ENCODE measurements at places on chromosomes 3 and 15.
A peak's percentile ranks its signal among the peaks of the same experiment; 100 is the strongest.

DNA sequence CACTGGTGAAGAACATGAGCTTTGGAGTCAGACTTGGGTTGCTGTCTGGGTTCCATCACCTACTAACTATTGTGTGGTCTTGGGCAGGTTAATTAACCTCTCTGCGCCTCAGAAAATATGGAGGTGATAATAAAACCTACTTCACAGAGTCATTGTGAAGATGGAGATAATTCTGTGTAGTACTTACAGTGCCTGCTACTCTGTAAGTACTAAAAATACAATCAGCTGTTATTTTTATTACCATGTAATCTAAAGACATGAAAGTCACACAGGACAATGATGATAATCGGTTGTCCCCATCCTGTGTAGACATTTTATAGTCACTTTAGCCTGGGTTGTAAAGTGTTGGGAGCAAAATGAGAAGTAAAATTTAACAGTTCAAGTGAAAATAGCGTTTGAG is 334.1 kb downstream of the THSD4 start:
- no peak for DNase-seq

DNA sequence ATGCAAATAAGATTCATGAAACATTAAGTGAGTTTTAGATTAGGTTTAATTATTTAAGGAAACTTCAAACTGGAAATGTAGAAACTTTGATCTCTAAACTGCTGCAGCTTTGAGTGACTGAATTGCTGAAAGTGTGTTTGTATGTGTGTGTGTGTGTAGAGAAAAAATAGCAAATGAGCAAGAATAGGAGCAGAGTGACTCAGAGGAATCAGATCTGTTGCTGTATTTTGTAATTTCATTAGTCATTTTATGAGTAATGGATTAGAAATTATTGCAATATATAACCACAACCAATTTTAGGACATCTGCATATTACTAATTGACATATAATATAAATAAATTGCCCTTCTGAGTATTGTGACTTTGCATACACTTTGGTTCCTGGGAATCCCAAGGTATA is 52.8 kb upstream of the SLC9A9 start:
- DNase-seq, result no peak

DNA sequence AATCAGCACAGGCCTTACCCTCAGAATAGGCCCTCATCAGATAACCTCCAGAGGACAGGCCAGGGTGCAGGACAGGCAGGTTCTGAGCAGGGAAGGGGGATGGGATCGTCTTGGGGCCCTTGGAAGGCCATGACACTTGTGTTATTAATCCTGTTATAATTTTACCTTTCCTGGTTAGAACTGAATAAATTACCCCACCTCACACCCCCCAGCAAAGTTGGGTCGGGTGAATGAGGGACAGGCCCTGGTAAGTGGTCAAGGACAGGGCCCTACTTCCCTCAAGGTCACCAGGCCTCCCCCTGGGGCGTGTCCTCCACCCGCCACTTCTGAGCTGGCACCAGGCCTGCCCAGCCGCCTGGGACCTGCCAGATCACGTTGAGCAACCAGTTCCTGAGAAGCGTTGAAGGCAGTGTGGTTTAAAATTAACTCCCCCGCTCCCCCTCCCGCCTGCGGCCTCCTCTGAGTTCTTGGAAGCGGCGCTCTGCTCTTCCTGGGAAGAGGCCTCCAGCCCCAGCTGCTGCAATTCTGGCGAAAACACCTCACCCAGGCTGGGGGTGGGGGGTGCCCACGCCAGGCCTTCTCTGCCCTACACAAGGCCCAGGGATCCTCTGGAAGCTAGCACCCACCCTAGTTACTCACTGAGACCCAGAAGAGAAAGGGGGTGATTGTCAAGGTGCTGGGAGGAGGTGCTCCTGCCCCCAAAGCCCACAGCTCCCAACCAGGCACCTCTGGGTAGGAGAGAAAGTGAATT is 10.6 kb downstream of the CISH start:
- peak; percentile 94 for DNase-seq

DNA sequence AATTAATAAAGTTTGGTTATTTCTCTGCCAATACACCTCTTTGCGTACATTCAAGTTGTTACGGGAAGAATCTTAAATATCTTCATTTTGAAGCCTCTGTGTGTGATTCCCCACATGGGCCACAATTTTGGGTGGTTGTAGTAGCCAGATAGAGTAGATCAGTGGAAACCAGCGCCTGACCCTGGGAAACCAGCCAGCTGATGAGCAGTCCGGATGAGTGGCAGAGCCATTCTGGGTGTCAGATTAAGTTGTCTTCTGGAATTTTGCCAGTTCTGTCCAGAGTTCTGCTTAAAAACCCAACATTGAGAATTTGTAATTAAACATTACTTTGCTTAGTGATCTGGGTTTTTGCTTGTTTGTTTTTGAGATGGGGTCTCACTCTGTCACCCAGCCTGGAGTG is 49.7 kb downstream of the MRPS25 start:
- no peak for DNase-seq

DNA sequence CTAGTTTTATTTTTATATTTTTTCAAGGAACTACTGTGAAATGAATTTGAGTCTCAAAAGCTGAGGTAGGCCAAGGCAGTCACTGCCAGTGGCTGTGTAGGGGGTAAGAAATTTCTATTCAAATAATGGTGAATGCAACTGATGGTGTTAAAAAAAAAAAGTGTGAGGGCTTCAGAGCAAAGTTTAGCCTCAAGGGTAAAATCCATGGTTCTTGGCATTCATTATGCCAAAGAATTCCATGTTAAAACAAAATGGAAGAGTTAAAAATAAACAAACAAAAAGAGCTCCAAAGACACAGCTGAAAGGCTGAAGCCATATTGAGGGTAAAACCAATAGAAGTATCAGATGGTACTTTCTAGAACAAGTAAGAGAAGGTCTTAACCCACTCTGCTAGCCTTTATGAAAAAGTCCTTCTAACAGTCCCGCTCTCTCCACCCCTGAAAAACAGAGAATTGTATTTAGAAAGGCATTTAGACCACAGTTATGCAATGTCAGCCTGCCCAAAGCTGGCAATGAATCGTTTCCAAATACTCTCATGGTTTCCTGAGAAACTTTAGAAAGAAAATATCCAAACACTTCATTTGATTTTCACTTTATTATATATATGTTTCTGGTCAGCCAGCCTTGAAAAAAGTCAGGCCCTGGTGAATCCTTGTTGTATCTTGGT is 158.4 kb upstream of the GMNC start:
- DNase-seq, result no peak

- DNase-seq, result no peak
These were observed 1.2 kb downstream of the NR2C2 start for GRCh38 chr3:14948609-14949038.

DNA sequence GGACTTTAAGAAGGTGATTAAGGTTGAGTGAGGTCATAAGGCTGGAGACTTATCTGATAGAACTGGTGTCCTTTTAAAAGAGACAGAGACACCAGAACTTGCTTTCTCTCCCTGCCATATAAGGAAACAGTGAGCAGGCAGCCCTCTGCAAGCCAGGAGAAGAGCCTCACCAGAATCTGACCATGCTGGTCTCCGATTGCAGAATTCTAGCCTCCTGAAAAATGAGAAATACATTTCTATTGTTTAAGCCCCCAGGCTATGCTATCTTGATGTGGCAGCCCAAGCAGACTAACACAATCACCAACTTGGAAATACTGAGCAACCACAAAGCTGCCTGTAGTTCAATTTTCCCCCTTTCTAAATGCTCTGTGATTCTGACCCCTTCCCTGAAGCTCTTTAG is 161.4 kb upstream of the RARB start:
- DNase-seq, result no peak

GRCh38 chr3:66472313-66473134 is 28.3 kb downstream of the LRIG1 start:
- DNase-seq, result no peak
